NCI-H2171 (cell line): ENCODE measurements at places on chromosomes 2 and 18.

DNA sequence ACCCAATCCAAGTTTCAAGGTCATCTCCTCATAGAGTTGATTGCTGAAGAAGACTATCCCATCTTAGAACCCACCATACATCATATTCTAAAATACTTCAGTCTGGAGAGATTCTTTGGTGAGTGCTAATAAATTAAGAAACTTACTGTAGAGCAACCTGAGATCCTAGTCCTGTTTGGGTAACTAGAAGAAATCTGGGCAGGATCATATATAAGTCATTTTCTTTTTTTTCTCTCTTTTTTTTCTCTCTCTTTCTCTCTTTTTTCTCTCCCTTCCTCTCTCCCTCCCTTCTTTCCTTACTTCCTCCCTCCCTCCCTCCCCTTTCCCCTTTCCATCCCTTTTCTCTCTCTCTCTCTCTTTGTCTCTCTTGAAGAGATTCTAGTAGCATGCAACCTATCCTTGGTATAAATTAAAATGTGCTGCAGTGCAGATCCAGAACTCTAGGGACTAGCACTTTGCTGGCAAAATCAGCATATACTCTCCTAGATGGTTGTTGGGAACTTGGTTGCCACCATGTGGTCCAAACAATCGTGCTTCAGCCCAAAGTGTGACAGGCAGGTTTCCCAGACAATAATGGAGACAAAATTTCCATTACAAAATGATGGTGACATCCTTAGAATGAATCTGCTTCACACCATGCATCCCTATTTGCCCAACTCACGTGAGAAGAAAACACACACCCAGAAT lies 399.4 kb upstream of the CELF4 start:
- no peak for DNase-seq

- no peak for DNase-seq
Observed at GRCh38 chr2:100702438-100703109, 117.4 kb upstream of the NPAS2 start.

DNA sequence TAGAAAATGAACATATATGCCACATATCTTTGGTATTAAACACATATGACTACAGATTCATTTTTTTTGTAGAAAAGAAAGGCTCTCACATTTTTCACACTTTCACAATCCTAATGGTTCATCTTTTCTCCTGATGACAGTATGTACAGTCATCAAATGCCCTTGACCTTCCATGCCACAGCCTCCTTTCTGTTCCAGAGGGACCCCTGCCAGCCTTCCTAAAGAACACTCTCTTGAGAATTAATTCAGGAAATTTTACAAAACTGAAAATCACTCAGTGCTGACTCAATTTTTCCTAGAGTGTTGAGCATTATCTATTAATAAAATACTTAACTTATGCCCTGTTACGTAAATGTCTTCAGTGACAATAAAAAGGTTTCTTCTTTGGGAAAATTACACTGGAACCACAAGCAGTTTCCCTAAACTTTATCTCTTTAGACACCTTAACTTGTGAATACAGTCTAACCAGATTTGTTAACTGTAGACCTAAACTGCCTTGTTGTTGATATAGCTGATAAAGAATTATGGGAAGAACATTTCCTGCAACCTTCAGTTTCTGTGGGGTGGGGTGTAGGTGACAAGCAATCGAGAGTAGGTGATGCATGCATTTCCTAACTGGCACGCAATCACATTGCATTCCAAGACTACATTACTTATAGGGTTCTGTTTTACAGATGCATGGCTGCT lies 15.3 kb upstream of the ACOXL start:
- no peak for DNase-seq

DNA sequence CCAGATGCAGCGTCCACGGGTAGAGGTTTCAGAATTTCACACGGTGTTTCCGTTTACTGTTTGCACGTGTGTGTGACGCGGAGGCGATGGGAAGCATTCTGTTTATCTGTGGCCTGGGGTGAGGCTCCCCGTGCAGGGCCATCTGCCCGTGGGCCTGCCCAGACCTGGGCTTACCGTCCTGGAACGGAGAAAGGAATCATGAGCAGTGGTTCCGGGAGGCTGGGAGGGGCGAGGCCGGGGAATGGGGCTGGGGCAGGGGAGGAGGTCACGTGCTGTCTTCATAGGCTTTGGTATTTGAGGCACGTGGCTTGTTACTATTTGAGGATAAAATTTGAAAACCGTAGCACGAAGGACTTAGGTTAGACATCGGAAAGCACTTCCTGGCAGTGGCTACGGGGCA lies 77.9 kb downstream of the RTP5 start:
- DNase-seq = no peak

GRCh38 chr2:38806733-38807059 lies 28.7 kb downstream of the GEMIN6 start:
- no peak for DNase-seq

GRCh38 chr18:55272510-55273243 lies 313.4 kb upstream of the CCDC68 start:
- DNase-seq = no peak

DNA sequence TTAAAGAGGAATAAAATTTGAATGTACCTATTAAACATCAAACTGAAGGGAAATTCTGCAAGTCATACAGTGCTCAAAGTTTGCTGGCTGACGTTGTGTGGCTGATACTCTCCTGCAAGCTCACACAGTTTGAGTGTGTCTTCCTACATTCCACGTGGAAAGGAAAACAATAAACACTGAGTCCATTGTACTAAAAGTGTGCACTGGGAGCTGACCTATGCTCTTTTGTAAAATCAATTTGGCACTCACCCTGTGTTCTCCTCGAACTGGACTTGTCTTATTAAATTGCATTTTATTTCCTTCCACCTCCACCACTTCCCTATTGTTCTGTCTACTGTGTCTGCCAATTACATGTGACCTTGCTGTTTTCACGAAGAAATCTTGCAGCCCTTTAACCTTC lies 458.0 kb downstream of the CPS1 start:
- DNase-seq = no peak

DNA sequence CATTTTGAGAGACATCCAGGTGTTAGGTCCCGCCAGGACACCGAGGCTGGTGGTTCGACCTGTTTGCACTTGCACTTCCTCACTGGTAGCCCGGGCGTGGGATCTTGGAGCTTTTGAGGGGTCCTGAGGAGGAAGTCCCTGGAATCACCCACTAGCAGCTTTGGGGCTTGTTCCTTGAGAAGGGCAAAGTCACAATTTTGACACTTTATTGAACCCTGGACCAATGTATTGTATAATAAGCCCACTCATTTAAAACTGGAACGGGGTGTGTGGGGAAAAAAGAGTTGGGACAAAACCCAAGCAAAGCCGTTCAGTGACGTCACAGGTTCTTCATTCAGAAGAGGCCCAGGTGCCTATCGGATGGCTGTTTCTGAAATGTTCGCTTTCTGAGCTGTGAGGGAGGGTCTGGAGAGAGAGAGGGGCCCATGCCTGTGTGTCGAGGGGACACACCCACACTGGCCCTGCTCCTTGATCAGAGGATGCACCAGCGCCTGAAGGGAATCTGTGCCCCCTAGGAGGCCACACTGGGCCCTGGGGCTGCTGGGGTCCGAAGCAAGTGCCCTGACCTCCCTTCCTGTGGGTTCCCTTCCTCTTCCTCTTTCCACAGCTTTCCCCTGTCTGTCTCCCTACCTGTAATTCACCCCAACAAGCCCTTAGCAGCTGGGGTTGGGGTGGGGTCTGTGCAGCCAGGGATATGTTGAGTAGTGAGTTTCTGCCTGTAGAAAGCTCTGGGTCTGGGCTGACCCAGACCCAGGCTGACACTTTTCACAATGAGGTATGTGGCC lies 2.6 kb downstream of the LPIN1 start:
- no peak for DNase-seq

DNA sequence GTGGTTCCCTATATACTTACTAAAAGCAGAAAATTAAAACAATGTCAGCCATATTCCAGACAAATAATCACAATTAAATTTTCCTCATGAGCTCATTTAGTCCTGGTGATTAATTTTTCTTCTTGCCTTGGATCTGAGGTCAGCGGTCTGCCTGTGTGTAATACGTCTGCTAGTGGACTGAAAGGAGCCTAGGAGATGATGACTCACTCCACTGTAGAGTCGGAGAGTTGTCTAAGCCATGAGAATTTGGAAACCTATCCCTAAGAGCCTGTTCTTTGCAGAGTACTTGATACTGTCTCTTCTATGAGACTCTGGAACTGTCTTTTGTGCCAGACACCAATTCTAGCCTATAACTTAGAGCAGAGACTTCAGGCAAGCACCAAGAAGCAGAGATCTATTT lies 94.2 kb upstream of the RAB27B start:
- no peak for DNase-seq

DNA sequence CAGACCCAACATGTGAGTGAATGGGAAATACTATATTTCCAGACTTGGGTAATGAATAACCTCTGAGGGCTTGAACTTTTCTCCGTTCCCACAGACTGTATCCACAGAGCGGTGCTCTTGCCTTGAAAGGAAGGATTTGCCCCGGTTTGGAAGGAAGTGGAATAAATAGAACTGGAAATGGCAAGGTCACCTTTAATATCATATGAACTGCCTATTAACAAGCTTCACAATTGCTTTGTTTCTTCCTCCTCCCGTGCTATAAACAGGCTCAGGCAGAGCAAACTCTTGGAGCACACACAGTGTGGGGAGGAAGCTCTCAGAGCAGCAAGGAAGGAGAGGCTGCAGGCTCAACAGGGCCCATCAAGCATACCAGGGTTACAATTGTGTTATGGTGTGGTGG lies 28.5 kb upstream of the DARS1 start:
- DNase-seq = no peak

DNA sequence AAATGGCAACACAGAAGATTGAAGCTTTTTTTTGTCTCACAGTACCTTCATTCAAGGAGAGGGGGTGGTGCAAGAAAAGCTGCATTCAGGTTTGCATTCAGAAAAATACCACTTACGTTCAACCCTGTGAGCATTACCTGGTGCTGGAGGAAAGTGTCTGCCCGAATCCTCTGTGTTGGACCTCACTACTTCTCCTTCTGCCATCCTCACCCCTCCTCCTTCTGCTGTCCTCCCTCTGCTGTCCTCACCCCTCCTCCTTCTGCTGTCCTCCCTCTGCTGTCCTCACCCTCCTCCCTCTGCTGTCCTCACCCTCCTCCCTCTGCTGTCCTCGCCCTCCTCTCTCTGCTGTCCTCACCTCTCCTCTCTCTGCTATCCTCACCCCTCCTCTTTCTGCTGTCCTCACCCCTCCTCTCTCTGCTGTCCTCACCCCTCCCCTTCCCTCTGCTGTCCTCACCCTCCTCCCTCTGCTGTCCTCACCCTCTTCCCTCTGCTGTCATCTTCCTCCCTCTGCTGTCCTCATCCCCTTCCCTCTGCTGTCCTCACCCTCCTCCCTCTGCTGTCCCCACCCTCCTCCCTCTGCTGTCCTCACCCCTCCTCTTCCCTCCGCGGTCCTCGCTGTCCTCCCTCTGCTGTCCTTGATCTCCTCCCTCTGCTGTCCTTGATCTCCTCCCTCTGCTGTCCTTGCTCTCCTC lies 11.3 kb downstream of the GAD1 start:
- DNase-seq = no peak

DNA sequence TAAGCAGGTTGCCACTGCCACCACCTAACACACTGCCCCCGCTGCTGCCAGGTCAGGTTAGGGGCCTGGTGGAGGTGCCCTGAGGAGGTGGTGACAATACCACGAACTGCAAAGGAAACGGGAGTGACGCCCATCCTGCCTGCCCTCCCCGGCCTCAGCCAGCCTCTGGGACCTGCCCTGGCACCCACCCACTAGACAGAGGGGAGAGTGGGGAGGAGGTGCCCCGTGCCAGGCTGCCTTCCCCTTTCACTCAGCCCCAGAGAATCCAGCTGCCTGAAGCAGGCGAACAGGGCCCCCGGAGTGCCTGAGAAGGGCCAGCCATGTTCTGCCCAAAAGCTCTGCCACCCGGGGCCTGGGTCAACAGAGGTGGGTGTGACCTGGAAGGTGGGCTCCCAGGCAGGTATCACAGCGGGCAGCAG lies 44.5 kb upstream of the FOSL2 start:
- no peak for DNase-seq

DNA sequence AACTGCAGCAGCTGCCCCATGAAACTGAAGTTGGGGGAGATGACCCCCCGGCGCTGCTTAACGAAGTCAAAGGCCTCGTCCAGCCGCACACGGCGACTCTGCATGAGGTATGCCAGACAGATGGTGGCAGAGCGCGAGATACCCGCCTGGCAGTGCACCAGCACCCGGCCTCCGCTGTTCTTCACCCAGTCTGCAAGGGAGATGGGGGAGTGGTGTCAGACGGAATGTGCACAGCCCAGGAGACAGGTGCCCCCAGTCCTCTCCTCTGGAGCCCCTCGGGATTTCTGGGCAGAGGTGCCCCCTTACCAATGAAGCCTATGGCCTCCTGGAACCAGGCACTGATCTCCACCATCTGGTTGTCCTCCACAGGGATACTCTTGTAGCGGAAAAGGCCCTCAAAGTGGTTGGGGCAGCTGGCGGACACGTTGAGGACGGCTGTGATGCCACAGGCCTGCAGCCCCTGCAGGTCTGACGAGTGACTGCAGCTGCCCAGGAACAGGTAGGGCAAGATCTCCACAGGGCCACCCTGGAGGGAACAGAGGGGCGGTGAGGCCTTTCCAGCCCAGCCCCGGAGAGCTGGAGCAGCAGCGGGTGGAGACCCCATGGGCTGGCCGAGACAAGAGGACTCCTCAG lies 1.3 kb downstream of the DUSP2 start:
- peak; percentile 50 for DNase-seq

- no peak for DNase-seq
Observed at GRCh38 chr18:46155641-46156051, 51.5 kb downstream of the HAUS1 start.

GRCh38 chr2:201279079-201279478 lies 18.7 kb downstream of the CASP8 start:
- DNase-seq = no peak

DNA sequence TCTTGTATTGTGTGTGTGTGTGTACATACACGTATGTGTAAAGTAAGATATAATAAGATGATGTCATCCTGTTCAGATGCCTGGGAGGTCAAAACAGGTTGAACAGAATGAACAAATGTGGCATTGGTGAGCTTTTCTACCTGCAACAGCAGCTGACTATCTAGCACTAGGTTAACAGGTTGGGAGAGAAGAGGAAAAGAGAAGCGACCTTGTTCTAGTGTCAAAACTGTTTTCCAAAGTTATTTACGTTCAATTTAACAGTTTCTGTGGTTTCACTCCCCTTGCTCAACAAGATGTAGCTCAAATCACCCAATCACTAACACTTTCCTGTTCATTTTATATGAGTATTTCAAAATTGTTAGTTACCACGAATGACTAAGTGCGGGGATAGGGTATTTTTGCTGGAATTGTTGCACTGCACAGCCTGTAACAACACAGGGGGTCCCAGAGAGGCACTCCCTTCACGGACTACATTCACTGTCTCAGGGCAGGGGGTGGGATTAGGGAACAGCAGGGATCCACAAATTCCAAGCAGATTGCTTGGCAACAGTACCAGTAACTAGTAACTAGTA lies 67.5 kb upstream of the DTNB start:
- DNase-seq = no peak

DNA sequence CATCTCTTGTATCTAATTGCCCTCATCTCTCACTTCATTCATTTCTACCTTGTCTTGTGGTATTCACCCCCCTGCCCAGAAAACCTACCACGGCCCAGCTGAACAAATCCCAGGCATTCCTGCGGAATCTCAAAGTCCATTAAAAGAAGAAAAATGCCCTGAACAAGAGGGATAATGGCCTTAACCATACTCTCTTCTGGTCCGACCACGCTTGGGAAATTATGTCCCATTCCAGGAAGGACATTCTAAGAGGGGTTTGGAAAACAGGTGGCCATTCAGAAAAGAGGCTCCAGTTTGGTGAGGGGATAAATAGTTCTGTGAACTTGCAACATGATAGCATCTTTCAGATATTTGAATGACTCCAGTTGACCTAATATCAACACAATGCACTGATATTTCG lies 349.9 kb upstream of the ZNF521 start:
- no peak for DNase-seq

GRCh38 chr2:50564766-50565165 lies 467.2 kb downstream of the NRXN1 start:
- DNase-seq = no peak

GRCh38 chr2:234689911-234690379 lies 193.1 kb upstream of the ARL4C start:
- DNase-seq = no peak
